Smooth muscle cell of bladder (primary cell): ENCODE measurements at places on chromosomes 3 and 15. TPM values are rescaled to one million over a fixed set of nuclear protein-coding genes. Genes with fewer than 3 reads are reported as not detected.

Gene CYP19A1
- total RNA-seq: 4.0 and 7.4 TPM in 2 replicates

Gene GAP43
- 0.14 and 0.28 TPM in 2 replicates for total RNA-seq

Gene BBS4
- 20.6 and 25.6 TPM in 2 replicates for total RNA-seq

Gene FBXO45
- total RNA-seq: 6.3 and 7.8 TPM in 2 replicates

Gene SLC9C1
- total RNA-seq: 0.14 and 0.18 TPM in 2 replicates
